ENCODE measurements at places on chromosomes 7 and 10.
A peak's percentile ranks its signal among the peaks of the same experiment; 100 is the strongest.

GRCh38 chr10:116329153-116329552 lies 4.9 kb downstream of the CCDC172 start:
- DNase-seq, result no peak

DNA sequence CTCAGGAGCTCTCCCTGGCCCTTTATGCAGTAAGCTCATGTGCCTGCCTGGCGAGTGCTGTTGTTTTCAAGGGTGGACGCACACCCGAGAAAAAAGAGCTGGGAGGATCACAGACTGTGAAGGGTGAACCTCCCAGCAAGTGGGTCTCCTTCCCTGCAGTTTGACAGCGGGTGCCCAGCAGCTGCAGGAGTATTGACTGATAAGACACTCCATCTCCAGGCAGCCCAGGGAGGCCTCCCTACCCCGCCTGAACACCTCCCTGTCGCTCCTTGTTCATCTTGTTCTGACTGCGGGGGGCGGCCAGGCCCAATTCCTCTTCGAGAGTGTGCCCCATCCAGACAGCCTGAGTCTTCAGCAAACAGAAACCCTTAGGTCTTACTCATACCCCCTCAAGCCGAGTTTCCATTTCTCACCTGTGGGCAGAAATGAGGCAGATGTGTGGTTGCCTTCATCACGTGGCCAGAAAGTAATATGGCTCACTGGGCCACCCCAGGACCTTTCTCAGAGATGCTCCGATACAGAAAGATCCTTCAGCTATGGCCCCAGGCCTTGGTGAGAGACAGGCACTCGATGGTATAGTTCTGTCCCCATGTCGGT lies 17.2 kb downstream of the MDH2 start:
- DNase-seq, result no peak

DNA sequence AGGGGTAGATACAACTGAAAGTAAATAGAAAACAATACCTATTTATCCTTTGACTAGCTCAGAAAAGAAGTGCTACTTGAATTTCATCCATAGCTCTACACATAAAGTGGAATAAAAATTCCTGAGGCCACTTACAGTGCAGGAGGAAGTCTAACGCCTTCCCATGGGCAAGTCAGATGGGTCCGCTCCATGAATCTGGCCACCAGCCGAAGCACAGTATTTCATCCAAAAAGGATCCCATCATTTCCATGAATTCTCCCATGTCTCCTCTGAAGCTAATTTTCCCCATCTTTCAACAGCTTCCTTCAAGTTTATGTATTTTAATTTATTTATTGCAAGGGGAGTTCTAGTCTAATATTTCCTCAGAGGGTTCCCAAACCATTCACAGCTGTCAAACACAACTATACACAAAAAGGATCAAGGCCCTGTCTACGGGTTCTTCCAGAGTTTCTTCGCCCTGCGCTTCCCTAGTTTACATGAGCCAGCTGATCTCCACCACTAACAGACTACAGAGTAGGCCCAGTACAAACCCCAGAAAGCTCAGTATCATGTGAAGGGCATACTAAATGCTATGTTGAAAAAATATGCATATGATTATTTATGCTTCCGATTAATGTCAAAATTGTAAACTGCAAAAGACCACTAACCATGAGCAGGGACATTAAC lies 184.7 kb downstream of the DOCK4 start:
- DNase-seq, result no peak

DNA sequence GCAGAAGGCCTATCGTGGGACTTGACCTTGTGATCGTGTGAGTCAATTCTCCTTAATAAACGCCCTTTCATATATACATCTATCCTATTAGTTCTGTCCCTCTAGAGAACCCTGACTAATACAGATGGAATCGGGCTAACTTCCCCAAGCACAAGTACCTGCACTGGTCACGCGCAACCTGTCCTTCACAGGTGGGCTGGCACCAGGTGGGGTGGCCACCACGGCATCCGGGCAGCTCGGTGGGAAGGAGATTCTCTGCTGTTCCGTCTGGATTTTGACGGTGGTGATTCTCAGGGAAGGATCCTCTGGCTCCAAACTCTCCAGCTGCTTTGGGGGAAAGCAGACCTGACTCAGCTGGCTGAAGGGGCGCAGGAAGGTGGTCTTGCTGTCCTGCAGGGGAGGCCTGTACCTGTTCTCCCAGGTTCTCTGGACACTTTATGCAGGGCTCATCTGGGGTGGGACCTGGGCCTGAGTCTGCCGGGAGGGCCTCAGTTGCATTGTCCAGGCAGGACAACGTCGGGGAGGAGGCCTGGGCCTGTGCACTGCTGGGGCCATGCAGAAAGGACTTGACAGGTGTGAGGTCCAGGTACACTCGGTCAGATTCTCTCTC lies 61.1 kb downstream of the VWA2 start:
- no peak for DNase-seq

- no peak for DNase-seq
Observed at GRCh38 chr7:127154958-127155357, 97.8 kb downstream of the GRM8 start.

DNA sequence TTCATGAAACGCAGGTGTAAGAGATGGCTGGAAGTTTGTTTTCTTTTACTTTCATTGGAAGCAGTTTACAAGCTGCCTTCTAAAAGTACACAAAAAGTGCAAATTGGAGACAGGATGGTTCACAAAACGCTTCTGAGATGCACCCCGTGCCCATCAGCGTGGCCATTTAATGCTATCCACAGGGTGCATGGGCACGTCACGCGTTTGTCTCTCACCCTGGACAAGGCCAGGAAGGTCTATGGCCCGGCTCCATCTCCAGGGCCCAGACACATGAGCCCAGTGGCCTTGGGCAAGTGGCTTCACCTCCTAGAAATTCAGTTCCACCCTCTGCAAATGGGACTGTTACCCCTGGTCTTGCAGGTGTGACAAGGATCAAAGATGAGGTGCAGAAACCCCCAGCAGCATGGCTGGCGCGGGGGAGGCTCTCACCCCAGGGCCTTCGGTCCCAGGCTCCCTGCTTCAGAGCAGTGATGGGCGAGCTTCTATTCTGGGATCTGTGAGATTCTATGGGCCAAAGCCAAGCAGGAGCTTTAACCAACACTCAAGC lies 60.8 kb upstream of the EBF3 start:
- DNase-seq, result no peak

DNA sequence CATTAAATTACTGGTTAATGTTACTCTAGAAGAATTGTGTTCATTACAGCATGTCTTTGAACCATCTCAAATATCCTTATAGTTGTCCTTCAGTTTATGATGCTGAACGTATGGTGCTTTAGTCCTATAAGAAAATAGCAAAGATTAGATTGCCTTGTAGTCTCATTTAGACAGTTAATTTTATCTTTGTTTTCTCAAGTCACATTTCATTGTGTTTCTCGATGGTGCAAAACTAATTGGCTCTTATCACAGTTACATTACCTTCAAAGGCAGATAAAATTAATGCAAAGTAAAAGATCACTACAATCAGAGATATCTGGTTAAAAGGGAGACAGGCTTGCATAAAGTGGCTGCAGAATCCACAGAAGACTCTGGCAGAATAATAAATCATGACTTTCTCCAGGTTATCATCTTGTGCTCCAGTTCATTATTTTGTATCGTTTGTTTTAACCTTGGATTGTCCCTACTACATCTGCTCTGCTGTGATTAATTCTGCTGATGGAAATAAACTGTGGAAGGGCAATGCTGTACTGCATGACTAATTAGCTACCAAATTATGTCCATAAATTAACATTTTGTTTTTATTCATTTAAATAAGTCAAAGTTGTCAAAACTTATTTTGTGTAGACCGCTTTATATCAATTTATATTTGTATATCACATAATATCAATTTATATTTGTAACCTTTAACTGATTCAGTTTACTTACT lies 24.2 kb downstream of the PRPS1L1 start:
- no peak for DNase-seq

- DNase-seq, result peak; percentile 31
Observed at GRCh38 chr7:28957751-28958234, 337 bp downstream of the TRIL start.

DNA sequence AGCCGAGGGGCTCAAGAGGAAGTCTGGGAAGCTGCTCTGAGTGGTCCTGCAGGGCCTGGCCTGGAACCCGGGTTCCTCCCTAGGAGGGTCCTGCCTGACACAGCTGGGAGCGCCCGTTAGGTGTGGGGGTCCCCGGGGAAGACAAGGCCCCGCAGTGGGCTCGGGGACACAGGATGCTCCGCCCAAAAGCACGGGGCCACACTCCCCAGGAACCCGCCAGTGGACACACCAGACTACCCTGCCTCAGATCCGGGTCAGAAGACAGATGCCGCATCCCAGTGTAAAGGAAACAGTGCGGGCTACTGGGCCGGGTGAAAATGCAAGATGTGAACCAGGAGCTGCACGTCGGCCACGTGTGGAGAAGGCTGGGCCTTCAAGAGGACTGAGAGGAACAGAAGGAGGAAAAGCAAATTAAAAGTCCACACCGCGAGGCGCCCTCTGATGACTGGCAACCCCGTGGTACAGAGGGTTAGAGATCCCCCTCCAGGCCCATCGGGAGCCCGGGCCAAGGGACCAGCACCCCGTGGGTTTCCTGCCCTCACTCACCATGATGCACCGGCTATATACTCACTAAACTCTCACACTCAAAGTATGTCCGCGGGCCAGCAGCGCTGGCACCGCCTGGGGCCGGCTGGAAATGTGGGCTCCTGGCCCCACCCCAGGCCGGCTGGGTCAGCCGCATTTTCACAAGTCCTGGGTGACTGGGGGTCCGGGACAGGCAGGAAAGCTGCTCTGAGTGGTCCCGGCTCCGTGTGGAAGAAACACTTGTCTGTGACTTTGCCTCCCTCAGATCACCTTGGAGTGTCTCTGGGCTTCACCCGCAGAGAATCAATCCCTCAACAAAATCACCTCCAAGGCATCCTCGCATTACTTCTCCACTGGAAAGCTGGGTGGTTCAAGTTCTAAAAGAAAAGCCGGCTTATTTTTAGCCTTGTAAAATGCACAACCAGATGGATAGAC lies 6.1 kb downstream of the STK32C start:
- no peak for DNase-seq

GRCh38 chr10:117619707-117620405 lies 77.3 kb downstream of the EMX2 start:
- DNase-seq, result no peak

GRCh38 chr10:3807928-3808496 lies 23.0 kb upstream of the KLF6 start:
- DNase-seq, result no peak

DNA sequence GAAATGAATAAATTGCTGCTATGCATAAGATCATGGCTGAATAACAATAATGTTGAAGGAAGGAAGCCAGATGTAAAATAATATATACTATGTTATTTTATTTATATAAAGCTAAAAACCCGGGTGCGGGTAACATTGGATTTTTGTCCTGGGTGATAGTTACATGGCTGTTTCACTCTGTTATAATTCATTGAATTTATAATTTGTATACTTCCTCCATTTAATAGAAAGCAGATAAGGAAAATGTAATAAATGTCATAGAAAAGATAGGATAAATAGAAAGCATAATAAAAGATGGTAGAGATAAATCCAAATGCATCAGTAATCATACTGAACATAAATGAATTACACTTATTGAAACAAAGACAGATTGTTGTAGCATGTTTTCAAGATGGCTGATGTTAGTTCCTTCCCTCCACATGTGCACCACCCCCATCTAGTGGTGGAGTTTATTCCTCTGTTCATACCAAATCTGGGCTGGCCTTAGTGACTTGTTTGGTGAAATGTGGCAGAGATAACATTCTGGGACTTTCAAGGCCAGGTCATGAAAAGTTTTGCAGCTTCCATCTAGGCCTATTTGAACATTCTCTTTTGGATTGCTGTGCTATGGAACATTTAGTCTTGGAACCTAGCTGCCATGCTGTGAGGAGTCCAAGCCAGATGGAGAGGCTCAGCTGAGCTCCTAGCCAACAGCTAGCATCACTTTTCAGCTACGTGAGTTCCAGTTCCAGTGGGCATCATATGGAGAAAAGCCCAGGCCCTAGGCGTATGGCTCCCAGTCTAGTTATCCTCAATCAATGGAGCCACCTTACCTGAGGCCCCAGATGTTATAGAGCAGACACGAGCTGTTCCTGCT lies 46.9 kb downstream of the AHCYL2 start:
- DNase-seq, result peak; percentile 94

- DNase-seq, result peak; percentile 91
Observed at GRCh38 chr10:96339956-96340904, 18.6 kb downstream of the OPALIN start.

DNA sequence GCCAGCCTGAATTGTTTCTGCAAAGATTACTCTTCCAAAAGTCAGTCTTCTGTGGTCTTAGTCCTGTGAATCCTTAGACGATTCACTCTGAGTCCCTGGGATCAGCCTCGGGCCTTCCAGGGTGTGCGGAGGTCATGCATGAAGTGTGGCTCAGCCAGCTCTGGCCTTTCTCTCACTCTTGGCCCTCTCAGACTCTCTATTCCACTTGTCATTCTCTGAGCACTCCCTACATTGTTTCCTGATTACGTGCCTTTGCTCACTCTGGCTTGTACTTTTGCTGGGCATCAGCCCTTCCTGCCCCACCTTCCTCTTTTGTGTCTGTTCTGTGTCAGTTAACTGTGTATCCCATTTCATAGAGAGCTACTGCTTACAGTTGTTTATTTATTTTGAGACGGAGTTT lies 36.0 kb downstream of the CCNY start:
- peak; percentile 80 for DNase-seq

DNA sequence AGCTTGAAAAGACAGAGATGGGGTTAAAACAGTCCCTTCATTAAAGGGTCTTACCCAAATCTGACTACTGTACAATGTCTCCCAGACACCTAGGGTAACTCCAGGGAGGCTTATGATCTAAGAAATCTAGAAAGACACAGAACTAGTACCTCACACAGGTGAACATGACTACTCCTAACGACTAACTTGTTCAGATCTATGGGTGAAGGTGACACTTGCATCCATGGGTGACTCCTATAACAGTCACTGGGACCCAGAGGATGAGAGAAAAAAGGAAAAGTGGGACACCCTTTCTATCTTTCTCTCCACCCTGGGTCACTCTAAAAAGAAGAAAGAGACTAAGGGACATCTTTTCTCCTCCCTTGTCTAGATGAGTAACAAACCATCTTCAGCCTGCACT lies 19.2 kb downstream of the AKR1C8 start:
- DNase-seq, result peak; percentile 19

DNA sequence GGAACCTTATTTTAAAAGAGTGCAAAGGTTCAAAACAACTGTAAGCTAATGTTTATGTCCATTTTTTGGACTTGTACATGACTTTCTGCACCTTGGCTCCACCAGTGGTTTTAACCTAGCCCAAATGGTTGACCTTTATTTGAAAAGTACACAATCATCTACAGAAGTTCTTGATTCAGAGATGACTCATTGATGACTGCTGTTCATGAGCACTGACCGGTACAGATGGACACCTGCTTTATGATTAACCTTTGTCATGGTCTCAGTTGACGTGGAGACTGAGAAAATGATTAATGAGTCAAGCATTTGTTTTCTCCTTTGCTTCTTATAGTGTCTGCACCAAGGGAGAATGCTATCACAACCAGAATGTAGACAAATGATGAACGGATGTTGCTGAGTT lies 55.7 kb upstream of the PTER start:
- no peak for DNase-seq

GRCh38 chr10:92124616-92125143 lies 166.2 kb downstream of the CPEB3 start:
- no peak for DNase-seq

- DNase-seq, result no peak
Observed at GRCh38 chr7:107658467-107658866, 2.2 kb upstream of the SLC26A4 start.

GRCh38 chr10:78442836-78443550 lies 409.3 kb downstream of the RPS24 start:
- DNase-seq, result no peak

GRCh38 chr7:95865716-95866371 lies 93.5 kb downstream of the DYNC1I1 start:
- peak; percentile 8 for DNase-seq

All from hematopoietic multipotent progenitor cell treated with erythropoietin and hydrocortisone succinate and interleukin-3 and kit ligand, for 4 days (in vitro differentiated cells).